ENCODE measurements at places on chromosomes 16 and 17.

DNA sequence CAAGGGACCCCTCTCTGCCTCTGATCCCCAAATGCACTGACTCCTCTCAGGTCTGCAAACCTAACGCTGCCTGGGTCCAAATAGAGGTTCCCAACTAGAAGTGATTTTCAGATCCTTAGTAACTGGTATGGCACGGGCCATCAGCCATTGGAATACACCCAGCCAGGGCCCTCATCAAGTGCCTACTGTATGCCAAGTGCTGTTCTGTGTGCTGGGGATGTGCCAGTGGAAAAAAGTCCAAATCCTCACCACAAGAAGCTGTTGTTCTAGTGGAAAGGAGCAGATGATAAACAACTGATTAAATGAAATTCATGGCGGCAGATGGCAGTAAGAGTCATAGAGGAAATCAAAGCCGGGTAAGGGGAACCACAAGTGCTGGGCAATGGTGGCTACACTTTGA lies 57.2 kb upstream of the MED9 start:
- DNase-seq, result no peak

DNA sequence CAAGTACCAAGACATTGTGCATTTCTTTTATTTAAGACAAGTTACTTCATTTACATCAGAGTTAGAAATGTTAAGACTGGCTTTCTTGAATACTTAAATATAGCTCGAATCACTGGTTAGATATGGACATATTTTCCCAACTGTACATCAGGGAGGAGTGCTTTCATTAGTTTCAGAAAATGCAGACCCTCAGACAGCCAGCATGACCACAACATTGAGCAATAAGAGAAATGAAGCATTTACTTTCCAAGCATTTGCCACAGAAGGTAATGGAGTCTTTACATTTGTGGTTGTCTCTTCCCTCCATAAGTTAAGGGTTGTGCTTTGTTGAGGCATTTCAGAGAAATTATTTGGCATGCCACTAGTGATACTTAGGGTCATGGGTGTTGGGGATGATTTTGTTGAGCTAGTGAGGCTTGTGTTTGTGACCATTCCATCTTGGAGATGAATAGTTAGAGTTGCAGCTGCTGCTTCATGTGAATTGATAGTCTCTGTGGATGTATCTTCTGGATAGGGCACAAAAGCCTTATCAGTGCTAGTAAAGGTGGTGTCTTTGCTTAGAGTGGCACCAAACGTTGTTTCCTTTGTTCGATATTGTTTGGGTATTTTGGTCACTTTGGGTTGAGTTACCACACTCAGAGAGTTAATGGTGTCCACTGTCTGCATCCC lies 2.1 kb downstream of the OMG start:
- no peak for DNase-seq

DNA sequence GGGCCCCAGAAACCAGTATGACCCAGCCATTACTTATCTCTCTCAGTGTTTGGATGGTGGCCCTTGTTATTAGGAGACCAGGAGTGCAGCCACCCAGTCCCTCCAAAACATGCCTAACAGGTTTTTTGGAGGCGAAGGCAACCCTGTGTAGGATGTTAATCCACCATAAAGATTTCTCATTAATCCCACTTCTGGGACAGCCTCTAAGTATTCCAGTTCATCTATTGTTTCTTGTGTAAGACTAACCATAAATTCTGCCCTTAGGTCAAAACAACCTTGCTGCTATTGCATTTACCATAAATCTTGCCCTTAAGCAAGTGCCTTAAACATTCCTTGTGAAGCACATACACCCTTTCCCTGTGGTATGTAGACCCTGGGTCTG lies 21.5 kb upstream of the OR1F1 start:
- no peak for DNase-seq

GRCh38 chr17:728911-729310 lies 3.5 kb upstream of the TLCD3A start:
- DNase-seq, result no peak

GRCh38 chr17:304461-304860 lies 48.1 kb downstream of the RPH3AL start:
- no peak for DNase-seq

GRCh38 chr17:73155410-73156165 lies 9.2 kb upstream of the SSTR2 start:
- DNase-seq, result no peak

GRCh38 chr17:41657936-41658335 lies 30.7 kb upstream of the EIF1 start:
- DNase-seq, result no peak

DNA sequence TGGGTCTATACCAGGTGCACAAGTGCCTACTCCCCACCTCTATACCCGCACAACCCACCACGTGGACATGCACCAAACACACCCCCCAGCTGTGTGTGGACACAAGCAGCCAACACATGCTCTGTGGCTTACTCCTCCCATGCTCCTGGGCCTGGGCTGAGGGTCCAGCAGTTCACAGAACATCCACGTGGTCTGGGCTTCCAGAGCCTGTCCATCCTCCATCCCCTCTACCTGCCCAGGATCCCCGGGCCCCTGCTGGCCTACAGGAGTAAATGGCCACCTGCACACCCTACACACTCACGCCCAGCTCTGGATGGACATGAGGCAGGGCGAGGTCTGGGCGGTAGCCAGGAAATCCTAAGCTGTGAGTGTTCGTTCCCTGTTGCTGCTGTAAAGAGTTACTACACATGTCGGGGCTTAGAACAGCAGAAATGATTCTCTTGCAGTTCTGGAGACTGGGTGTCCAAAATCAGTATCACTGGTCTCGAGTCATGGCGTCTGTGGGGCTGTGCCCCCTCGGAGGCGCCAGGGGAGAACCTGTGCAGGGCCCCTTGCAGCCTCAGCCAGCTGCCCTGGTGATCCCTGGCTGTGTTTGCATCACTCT lies 15.0 kb upstream of the RAI1 start:
- DNase-seq, result no peak

- DNase-seq, result no peak
Observed at GRCh38 chr17:75135946-75136345, 4.4 kb upstream of the NT5C start.

- DNase-seq, result no peak
Observed at GRCh38 chr16:27083861-27084261, 17.1 kb downstream of the C16orf82 start.

GRCh38 chr17:31309556-31309955 lies 4.3 kb downstream of the EVI2B start:
- DNase-seq, result no peak

DNA sequence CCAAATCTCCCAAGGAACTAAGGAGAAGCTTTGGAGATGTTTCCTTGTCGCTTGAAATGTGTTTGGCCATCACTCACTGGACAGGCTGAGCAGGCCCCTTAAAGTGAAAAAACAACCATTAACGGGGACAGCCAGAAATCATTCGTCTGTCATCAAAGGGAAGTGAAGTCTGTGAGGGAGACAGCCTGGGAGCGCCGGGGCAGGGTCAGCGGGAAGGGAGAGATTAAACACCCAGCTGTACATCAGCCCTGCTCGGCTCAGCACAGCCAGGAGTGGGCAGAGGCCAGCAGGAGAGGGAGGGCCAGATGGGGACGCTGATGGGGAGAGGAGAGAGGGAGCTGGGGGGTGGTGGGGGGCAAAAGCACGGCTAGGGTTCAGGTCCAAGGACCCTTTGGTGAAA lies 105.1 kb downstream of the SDK2 start:
- DNase-seq, result no peak

- DNase-seq, result peak; percentile 9
Observed at GRCh38 chr16:26605626-26606271, 461.0 kb upstream of the C16orf82 start.

- no peak for DNase-seq
Observed at GRCh38 chr17:27755706-27756466, 44.4 kb downstream of the NOS2 start.

- DNase-seq, result no peak
Observed at GRCh38 chr16:11679941-11680911, 12.0 kb downstream of the SNN start.

- DNase-seq, result no peak
Observed at GRCh38 chr16:47699106-47699505, 238.0 kb downstream of the PHKB start.

- no peak for DNase-seq
Observed at GRCh38 chr16:69934044-69934443, 17.1 kb upstream of the CLEC18A start.

- DNase-seq, result no peak
Observed at GRCh38 chr17:41660221-41660711, 28.4 kb upstream of the EIF1 start.

- DNase-seq, result no peak
Observed at GRCh38 chr16:58843675-58844074, 109.6 kb upstream of the GOT2 start.

DNA sequence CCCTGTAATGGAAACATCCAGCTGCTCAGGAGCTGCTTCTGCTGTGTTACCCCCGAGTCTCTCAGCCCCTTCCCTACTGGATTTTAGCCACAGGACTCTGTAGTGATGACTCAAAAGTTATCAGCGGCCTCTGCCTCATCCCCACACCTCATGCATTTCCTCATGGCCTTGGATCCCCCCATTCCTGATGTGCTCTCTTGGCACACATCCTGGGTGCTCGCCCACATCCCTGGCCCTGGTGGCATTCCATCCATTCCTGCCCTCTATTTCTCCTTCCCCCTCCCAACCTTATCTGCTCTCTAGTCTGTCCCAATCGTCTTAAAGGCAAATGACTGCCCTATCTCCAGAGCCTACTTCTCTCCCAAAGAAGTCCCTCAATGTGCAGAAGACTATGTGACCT lies 24.6 kb downstream of the MARF1 start:
- no peak for DNase-seq

GRCh38 chr17:82600731-82601446 lies 47.4 kb downstream of the WDR45B start:
- DNase-seq, result no peak

- DNase-seq, result no peak
Observed at GRCh38 chr17:36594626-36595401, 3.1 kb downstream of the DHRS11 start.

DNA sequence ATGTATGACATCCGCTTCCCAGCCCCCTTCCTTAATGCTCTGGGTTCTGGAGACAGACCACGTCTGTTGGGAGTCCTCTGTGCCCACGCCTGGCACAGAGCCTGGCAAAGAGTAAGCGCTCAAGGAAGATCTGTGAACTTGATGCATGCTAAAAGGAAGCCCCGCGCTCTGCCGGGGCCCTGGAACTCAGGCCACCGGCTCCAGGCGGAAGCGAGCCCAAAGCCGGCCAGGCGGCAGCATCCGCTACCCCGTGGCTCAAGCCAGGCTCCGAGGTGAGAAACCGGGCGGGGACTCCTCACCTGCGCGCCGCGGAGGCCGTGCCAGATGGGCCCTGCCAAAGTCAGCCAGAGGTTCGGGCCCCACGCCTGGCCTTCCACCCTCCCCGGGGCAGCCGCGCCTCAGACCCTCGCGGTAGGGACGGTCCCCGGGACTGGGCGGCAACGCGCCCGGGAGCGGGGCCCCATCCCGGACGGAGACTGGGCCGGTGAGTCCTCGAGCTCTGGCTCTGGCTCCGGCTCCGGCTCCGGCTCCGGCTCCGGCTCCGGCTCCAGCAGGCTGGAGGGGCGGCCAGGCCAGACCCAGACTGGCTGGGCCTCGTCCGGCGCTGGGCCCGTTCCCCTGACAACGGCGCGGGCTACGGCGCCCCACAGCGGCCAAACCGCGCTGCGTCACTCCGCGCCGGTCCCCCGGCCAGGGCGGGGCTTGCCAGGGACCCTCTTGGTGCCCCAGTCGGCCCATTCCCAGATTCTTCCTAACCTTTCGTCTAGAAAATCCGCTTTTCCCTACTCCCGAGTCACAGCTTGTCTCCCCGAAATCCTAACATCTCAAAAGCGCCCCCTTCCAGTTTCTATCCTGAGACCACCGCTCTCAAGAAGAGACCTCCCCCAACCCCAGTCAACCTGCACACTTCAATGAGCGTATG lies at the start of gene ZDHHC1:
ZDHHC1 (minus strand) TSS at position 606 of the 922 bp plus-strand sequence. CDS start 8,702 bp downstream, outside the sequence.
- no peak for DNase-seq

DNA sequence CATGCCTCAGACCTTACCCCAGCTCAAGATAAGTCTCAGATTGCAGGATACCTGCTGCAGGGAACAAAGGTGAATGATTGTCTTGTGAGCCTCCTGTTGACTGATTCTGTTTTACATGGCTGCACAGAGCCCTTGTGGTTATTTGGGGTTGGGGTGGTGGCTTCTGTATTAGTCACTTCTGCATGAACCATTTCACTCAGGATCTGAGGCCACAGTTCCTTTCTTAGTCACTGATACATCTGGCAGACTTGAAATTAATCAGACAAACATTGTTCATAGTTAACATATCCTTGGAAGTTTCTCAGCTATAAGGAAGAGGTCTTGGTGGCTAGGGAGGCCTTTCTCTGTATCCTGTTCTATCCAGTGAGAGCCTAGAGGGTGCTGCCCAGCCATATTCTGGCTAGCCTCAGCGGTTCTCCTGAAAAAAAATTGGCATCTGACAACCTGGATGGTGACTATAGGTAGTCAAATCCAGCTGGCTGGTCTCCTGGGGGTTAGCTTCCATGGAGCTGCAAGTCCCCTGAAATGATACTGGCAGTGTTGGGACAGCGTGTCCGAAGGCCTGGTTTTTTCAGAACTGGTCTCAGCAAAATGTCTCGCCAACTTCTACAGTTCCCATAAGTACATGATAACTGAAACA lies 8.4 kb upstream of the PLK1 start:
- no peak for DNase-seq

- no peak for DNase-seq
Observed at GRCh38 chr16:11183035-11183812, 72.8 kb downstream of the SOCS1 start.

GRCh38 chr16:81224824-81225223 lies 13.7 kb upstream of the BCO1 start:
- no peak for DNase-seq

DNA sequence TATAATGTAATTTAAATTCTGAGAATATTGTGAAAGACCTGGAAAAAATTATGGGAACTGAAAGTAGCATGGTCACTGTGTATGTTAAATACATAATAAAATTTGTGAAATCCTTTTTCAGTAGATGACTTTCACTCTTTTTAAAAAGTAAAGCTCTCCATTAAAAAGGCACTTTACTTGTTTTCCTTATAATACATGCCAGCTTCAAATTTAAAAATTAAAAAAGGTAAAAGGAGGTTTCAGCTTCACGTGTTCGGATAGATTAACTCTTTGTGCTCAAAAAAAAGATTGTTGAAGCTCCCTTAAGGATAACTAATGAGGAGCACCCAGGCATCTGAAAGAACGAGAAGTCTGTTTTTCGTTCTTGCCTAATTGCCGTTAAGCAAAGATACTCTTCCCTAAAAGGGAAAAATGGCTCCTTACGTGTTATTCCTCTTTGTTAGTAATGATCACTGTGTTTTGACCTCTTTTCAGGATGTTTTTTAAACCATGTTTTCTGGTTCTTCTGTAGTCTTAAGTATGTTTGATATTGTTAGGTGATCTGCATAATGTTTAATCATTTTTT lies 87.8 kb downstream of the TUBD1 start:
- DNase-seq, result no peak

- no peak for DNase-seq
Observed at GRCh38 chr16:24152826-24153225, 103.3 kb upstream of the CACNG3 start.

- no peak for DNase-seq
Observed at GRCh38 chr17:2090804-2091534, 36.1 kb downstream of the HIC1 start.

- no peak for DNase-seq
Observed at GRCh38 chr17:67891481-67892119, 66.3 kb downstream of the BPTF start.

- DNase-seq, result peak; percentile 71
Observed at GRCh38 chr17:41919165-41919817, 540 bp upstream of the ACLY start.

GRCh38 chr16:50268352-50268751 lies 2.0 kb downstream of the ADCY7 start:
- DNase-seq, result no peak

GRCh38 chr17:51230306-51230705 lies 29.5 kb downstream of the MBTD1 start:
- DNase-seq, result no peak

- DNase-seq, result no peak
Observed at GRCh38 chr17:61459939-61460718, 7.9 kb downstream of the TBX4 start.

- no peak for DNase-seq
Observed at GRCh38 chr16:49021136-49021535, 260.5 kb downstream of the CBLN1 start.
